ENCODE measurements at places on chromosomes 3 and 15.

DNA sequence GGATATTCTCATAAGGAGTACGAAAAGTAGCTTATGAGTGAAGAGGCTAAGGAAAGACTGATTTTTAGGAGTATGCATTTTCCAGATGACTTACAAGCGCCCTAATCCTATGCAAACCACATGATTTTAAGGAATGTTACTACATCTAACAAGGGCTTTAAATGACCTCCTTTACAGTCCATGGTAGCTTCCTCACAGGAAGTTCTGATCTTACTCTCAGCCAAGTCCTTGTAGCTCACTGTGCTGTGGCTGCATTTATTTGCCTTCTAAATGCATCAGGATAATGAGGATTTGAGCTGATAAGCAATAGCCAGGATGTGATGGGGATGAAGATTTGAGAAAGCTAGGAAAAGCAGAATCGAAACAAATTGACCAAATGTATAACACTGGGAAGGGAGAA, 896.0 kb downstream of the MCTP2 start:
- DNase-seq, result no peak

DNA sequence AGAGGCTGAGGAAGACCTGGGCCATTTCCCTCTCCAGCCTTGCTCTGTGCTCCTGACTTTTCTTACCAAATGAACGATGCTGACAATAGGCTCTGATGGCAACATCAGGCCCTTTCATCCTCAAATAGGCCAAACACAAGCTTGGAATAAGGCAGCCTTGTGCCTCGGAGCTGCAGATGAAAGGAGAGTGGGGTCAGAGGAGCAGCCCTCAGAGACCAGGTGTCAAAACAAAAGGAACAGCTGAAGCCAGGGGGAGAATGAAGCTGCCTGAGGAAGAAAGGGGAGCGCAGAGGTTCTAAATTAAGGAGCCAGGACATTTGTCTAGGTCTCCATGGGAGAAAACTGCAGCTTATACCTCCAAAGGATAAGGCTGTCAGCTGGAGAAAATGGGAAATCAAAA, 5.1 kb downstream of the BFSP2 start:
- DNase-seq, result no peak

DNA sequence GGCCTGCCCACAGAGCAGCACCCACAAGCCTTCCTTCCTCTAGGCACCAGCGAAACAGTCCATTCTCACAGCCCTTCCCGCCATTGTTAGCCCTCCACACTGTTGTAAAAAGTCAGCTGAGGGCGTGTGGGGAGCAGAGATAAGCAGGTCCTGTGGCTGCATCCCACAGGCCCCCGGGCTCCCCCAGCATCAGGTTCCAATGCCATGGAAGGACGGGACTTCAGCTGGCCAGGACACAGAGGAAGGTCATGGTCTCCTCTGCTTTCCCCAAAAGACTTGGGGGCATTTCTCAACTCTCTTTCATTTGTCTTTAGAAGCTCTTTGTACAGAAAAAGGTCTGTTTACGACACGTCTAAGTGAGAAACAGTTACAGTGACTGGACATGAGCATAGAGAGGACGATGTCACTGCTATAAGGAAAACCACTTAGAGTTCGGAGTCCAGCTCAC, 85.2 kb upstream of the HERC1 start:
- DNase-seq, result no peak

- DNase-seq, result no peak
Measured at GRCh38 chr3:63354160-63354559, 76.1 kb downstream of the SYNPR start.

DNA sequence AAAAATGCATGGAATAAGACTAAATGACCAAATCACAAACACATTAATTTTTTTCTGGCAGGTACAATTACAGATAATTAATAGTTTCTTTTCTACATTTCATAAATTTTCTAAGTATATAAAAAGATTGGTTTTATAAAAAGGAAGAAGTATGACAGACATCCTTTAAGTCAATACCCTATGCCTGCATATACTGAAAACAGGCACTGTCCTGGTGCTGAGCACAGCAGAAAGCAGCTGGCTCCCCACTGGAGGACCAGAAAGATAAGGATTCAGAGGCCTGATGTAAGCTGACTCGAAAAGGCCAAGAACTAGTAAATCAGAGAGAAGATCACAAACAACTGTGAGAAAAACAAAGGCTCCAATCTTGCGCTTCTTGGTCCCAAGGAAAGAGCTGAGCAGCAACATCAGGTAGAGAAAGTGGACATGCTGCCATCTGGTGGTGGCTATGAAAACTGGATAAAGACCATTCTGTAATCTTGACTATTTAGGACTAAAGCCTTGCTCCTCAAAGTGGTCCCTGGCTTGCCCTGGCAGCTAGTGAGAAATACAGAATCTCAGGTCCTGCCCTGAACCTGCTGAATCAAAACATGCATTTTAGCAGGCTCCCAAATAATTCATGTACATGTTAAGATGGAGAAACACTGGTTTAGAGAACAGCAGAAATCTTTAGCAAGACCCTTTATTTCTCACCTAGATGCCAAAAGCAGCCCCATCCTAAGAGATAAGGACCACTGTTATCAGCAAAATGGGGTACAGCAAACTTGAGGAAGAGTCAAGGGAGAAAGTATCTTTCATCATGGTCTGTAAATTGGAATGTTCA, 76.0 kb downstream of the TRANK1 start:
- peak; percentile 17 for DNase-seq

DNA sequence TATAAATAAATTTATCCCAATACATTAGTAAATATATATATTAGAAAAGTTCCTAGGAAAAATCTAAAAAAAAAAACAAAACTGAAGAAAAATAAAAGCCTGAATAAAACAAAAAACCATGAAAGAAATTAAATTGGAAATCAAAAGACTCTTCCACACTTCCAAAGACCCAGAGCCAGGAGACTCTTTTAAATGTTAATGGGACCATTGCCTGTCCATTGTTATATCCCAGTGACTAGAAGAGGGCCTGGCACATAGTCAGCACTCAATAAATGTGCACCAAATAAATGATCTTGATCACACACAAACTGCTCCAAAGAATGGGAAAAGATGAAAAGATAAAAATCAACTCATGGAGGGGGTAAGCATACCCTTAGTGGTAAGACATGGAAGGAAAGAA, 51.3 kb upstream of the CLDN18 start:
- no peak for DNase-seq

- no peak for DNase-seq
Measured at GRCh38 chr3:159487304-159487703, 501.3 kb upstream of the IL12A start.

DNA sequence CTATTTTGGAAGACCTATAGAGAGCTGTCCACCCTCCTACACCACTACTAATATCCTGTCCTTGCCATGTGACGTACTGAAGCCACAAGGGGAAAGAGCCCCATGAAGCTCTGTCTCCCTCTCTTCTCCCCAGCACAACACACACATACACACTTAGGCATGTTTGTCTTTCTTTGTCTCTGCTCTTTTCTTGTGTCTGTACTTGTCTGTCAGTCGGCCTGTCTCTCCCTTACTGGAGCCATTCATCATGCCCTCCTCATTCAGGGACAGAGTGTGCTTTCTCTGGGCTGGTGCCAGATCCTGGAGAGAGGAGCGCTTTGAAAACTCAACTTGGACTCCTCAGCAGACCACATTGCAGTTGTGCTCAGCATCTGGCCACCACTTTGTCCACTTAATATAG, 47.6 kb downstream of the PSMD6 start:
- DNase-seq, result no peak

GRCh38 chr15:57485869-57486268, 105.8 kb upstream of the MYZAP start:
- DNase-seq, result no peak

GRCh38 chr3:30170681-30171438, 435.5 kb upstream of the TGFBR2 start:
- DNase-seq, result no peak

- no peak for DNase-seq
Measured at GRCh38 chr3:51819709-51820406, 40.8 kb upstream of the IQCF6 start.

DNA sequence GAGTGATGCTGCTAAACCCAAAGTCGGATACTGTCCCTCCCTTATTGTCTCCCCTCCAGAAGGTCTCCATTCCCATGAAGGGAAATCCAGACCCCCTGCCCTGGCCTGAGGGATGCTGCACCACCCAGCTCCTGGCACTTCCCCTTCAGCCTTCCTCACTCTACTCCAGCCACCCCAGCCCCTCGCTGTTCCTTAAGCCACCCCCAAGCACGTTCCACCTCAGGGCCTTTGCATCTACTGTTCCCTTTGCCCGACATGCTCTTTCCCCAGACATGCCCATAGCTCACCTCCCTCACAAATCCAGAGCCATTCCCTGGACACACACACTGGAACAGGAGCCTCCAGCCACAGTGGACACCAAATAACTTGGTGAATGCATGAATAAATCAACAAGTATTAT, 8.1 kb downstream of the WNT7A start:
- DNase-seq, result no peak

GRCh38 chr3:25962255-25962654, 172.4 kb downstream of the OXSM start:
- DNase-seq, result no peak

DNA sequence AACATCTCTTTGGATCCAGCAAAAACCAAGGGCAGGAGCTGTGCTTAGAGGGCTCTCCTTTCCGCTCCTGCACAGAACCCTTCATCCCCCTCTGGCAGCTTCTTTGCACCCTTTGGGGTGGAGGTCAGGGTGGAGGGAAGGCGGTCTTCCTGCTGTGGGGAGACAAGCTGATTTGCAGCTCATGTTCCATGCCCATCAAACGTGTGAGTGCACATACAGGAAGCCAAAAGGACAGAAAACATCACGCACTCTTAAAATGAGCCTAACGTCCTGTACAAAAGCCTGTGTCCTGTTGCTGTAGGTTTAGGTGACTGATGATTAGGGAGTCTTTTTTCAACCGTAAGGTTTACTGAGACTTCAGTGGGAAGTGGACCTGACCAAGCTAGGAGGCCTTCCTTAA, 195.2 kb downstream of the PLCL2 start:
- no peak for DNase-seq

GRCh38 chr3:37712918-37713817, 148.5 kb upstream of the CTDSPL start:
- no peak for DNase-seq

- no peak for DNase-seq
Measured at GRCh38 chr15:70533931-70534742, 229.2 kb downstream of the UACA start.

DNA sequence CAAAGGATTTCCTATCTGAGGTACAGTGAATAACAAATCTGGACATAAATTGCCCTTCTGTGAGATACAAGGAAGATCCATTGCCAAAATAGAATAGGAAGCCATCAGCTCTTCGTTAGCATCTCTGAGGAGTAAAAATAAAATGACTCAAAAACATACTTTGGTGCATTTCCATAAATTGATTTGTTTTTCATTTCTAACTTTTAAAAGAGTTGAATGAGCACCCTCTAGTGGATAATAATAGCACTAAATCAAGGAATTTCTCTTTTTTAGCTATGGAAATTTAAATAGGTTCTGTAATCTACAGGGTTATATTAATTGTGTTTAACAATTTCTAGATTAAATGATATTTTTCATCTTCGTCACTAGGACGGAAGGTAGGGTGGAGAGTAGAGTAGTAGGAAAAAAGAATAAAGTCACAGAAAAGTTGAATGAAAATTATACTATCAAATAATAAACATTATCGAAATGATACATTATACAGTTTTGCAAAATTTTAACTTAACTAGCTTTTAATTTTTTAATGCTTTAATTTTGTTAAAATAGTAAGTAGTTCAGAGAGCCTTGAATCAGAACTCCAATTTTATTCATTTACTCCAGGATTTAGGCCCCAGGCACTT, 6.4 kb downstream of the NSUN3 start:
- no peak for DNase-seq

DNA sequence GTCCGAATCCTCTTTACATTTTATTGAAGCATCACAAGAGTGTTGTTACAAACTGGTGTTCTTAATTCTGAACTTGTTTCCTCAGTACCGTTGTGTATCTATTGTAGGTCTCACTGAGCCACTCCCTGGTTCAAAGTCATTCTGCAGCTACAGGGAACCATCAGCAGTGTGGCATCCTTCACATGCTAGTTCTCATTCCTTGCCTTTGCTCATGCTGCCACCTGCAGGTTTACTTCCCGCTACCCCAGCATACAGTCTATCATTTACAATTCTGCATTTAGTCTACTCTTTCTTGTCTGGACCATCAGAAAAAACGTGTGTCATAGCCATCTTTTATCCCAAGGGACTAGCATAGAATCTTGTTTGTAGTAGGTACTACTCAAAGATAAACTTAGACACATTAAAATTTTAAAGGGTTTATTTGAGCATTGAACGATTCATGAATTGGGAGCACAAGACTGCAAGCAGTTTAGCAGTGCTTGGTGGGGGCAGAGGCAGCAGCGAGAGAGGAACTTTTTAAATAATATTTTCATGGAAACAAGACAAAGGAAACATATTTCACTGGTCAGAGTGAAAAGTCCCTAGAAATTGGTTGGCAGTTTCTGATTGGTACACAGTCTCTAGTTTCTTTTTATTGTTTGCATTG, 402.1 kb downstream of the CADM2 start:
- no peak for DNase-seq

DNA sequence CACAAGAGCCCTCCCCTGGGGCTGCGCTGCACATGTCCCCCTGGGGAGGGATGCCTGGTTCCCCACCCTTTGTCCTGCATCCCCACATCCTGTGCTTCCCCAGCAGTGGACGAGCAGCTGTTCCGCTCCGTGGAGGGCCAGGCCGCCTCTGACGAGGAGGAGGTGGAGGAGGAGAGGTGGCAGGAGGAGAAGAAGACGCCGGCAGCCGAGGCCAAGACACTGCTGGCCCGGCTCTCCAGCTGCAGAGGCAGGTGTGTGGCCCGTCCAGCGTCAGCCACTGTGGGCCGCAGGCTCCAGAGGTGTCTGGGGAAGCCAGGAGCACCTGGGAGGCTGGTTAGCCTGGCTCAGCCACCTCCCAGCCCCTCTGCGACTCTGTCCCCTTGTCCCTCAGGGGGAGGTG, 27.9 kb upstream of the GP9 start:
- no peak for DNase-seq

- DNase-seq, result no peak
Measured at GRCh38 chr3:99485286-99485685, 153.1 kb upstream of the COL8A1 start.

DNA sequence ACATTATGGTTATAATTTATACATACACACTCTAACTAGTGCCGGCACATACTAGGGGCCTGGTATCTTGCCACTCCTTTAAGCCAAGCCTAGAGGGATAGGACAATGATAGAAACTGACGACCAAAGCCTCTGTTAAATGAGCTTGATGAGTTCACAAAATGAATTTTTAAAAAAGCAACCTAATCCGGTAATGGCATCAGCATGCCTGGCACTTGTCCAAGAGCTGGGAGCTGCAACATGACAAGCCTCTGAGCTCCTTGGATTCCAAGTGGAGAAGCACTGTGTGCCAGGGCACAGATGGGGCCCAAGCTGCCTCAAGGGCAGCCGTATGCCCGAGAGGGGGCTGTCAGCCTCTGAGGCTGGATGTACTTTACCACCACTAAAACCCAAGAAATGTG, 9.7 kb downstream of the ETV5 start:
- no peak for DNase-seq

- DNase-seq, result no peak
Measured at GRCh38 chr3:8212794-8213193, 288.8 kb upstream of the LMCD1 start.
